COR-L47 (cell line): ENCODE measurements at places on chromosomes 2 and 18.

- no peak for DNase-seq
Measured at GRCh38 chr18:25253136-25253535, 98.8 kb downstream of the ZNF521 start.

DNA sequence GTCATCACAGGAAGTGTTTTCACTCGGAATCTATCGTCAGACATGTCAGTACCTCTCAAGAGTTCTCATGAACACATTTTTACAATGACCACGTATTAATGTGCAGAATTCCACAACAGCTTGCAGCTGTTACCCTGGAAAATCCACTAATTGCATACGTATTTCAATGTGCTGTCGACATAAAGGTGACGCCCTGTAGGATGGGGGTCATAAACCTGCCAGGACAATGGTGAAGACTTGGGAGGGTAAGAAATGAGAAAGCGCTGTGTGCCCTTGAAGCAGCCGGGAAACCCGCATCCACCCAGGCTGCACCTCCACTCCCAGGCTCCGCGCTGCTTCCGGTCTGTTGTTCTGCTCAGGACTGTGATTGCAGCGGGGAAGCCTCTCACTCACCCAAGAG lies 14.0 kb downstream of the TMEM18 start:
- DNase-seq, result no peak

DNA sequence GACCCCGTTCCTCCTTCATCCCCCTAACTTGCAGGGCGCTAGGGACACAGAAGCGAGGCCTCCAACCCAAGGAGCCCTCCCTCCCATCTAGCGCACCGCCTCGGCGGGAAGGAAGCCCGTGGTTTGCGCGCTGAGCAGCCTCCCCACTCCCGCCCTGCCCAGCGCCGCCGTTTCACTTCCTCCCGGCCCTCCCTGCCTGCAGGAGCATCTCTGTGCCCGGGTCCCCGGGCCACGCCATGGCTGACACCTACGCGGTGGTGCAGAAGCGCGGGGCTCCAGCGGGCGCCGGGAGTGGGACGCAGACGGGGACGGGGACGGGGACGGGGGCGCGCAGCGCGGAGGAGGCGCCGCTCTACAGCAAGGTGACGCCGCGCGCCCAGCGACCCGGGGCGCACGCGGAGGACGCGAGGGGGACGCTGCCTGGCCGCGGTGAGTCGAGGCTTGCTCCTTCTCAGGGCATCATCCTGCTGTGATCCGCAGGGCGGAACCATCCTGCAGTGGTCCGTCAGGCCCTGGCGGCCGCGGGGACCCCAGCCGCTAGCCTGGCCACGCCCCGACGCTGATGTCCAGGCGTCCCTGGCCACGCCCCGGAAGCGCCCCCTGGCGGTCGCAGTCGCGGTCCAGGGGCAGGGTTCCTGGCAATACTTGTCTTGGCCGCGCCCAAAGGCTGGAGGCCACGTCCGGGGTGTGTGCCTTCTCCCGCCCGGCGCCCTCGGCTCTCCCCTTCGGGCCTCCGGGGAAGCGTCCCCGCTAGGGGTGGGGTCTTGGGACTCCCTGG lies 16.4 kb downstream of the PTPN18 start:
- DNase-seq, result peak; percentile 74

DNA sequence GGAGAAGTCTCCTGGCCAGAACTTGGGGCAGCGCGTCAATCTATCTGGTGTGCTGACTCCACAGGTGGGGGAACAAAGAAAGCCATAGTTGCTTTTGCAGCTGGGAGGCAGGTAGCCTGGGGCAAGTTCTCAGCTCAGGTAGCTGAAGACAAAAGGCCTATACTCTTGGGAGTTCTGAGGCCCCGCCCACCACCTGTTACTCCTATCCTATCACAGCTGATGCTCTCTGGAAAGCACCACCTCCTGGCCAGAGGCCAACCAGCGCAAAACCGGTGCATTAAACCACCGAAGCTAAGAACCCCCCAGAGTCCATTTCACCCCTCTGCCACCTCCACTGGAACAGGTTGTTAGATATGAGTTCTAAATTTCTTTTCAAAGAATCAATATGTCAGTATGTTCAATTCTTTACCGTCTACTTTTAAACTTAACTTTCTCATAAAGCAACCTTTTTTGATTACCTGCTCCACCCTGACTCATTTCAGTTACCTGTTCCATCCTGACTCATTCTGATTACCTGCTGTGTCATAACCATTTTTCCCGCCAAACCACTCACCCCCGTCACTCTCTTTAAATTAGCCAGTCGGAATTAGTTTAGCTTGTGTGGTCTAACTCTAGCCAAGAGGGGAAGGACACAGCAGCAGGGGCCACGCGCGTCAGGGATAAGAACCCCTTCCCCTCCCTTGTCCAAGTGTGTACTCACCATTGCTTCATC lies 43.4 kb downstream of the UPP2 start:
- DNase-seq, result no peak

DNA sequence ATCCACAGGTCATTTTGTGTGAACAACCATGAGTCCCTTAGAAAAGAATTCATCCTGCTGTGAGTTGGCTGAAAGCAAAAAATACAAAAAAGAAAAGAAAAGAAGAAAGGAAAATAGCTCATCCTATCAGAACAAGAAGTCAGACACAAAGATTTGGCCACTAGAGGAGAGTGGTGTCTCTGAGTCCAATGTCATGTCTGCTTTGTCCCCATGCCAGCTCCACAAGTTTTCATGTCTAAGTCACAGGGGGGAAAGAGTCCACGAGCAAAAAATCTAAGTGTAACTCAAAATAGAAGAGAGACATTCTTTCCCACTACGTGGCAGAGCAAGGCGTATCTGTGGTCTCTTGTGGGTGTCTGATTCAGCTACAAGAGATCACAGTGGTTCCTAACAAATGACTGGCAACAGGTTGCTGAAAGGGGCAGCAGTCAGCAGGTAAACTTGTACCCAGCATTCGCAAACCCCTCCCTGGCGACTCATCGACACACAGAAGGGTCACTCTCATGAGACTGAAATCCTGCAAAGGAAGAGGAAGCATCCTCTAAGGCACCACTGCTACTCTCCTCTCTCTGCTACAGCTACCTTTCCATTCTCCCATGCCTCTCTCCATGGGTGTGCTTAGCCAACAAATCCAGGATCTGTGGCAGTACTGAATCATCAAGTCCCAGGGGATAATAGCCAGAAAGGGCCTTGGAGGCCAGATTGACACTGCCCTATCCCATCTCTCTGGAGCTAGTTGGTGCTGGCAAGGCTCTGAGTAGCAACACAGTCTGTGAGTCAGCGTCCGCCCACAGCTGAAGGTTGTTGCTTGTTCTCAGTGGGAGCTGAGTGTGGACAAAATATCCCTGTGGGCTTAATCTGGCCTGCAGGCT lies 123.0 kb upstream of the SLC39A10 start:
- no peak for DNase-seq

- no peak for DNase-seq
Measured at GRCh38 chr2:124163840-124164239, 138.8 kb downstream of the CNTNAP5 start.

GRCh38 chr2:208311321-208311720 lies 45.3 kb downstream of the PIKFYVE start:
- no peak for DNase-seq

- peak; percentile 70 for DNase-seq
Measured at GRCh38 chr18:36828157-36828629, 609 bp downstream of the TPGS2 start.
